ENCODE measurements at places on chromosomes 11 and 22.

DNA sequence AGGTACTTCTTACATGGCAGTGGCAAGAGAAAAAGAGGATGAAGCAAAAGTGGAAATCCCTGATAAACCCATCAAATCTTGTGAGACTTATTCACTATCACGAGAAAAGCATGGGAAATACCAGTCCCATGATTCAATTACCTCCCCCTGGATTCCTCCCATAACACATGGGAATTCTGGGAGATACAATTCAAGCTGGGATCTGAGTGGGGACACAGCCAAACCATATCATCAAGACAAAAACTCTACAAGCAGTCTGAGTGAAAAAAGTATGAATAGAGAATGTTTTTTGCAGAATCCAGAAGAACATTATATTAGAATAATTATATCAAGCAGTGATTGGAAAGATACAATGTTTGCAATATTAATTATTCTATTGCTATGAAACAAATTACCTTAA lies 893.7 kb downstream of the FAM181B start:
- DNase-seq: no peak

DNA sequence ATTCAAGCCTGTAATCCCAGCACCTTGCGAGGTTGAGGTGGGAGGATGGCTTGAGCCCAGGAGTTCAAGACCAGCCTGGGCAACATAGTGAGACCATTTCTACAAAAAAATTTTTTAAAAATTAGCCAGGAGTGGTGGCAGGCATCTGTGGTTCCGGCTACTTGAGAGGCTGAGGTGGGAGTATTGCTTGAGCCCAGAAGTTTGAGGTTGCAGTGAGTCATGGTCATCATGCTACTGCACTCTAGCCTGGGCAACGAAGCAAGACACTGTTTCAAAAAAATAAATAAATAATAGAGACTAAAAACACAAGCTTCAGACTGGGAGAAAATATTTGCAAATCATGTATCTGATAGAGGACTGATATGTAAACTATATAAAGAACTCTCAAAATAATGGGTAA lies 33.2 kb downstream of the BTBD10 start:
- DNase-seq: no peak

DNA sequence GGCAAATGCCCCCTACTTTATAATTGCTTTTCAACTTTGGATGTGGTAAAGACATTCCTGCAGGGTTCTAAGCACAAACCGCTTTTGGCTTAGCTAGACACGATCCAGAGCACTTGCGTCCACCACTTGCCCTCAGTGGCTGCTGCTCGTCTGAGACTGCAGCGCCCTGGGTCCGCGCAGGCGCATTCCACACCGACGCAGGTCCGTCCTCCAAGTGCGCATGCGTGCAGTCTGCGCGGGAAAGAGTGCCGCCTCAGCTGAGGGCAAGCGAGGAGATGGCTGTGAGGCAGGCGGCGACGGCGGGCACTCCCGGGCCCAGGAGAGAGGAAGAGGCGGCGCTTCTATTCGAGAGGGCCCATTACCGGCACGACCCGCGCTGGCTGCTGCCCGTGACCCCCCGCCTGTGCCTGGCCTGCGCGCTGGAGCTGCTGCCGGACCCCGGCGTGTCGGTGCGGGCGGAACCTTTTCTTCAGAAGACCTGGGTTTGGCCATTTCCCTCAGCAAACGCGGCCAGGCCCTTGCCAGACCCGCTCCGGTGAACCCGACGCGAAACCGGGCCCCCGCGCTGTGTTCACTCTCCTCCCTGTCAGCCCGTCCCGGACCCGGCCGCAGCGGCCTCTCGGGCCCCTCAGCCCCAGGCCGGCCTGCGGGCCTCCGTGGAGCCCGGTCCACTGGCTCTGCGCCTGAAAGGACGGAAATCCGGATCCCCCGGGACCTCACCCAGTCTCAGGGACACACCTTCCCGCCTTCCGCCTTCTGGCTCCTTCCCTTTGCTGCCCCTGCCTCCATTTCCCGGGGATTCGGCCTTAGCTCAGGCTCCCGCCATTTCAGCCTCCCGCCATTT lies at the start of gene MEI1:
Gene MEI1, plus strand, starts transcription at position 240 of the 844 bp plus-strand sequence. Its CDS starts 36 bp downstream, at position 276.
- DNase-seq: peak; percentile 87

DNA sequence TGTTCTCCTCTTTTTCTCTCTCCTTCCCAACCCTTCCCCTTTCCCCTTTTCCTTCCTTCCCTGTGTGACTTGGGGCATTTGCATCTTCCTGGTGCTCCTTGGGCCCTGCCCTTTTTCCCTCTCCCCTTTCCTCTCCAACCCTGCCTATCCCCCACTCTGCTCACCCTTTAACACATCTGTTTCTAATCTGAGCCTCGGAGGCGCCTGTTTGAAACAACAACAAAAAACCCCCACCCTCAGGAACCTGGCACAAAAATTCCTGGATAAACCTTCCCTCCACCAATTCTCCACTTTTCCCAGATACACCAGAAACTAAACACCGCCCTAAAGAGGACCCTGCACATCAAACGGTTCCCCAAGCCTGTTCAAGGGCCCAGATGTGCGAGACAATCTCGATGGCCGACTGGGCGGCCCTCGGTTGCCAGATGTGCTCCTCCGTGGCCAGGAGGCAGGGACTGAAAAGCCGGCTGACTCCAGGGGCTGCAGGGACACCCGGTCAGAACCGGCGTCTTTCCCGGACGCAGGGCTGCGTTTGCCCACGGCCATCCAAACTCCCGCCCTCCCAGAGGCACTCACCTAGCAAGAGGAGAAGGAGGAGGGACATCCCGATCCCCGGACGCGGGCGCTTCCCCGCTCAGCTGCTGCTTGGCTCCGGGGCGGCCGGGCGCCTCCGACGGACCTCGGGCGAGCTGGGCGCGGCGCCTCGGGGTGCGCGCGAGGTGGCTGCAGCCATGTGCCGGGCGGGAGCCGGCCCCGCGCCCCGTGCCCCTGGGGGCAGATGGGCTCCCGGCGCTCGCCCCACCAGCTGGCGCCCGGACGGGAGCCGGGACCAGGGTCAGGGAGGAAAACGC lies 486 bp downstream of the CLMP start:
- no peak for DNase-seq

DNA sequence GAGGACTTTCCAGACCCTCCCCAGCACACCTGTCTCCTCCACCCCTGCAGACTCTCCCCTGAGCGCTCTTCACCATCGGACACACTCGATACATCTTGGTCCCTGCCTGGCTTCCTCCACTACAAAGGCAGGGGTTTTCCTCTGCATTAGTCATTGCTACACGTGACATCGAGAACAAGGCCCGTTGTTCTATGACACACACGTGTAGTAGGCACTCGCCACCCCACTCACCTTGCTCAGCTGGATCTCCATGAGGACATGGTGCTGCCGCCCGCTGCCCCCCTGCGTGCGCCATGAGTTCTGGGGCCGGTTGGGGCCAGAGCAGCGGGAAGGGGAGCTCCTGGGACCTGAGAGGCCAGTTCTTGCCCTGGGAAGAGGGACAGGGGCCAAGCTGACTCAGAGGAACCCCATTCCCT lies 16.7 kb downstream of the ATG2A start:
- no peak for DNase-seq

DNA sequence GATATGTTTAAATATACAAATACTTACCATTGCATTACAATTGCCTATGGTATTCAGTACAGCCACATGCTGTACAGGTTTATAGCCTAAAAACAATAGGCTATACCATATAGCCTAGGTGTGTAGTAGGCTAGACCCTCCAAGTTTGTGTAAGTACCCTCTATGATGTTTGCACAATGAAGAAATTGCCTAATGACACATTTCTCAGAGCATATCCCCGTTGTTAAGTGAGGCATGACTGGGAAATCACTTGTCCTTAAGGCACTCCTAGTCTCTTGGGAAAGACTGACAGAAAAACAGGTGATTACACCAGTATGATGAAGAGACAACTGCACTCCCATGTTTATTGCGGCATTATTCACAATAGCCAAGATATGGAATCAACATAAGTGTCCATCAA lies 187.2 kb downstream of the SPON1 start:
- DNase-seq: no peak

Data from left ventricle myocardium inferior (tissue), 1 donor.